ENCODE measurements at places on chromosomes 3 and 15.

- no peak for DNase-seq
Observed at GRCh38 chr3:101722394-101723173, 1.8 kb upstream of the CEP97 start.

DNA sequence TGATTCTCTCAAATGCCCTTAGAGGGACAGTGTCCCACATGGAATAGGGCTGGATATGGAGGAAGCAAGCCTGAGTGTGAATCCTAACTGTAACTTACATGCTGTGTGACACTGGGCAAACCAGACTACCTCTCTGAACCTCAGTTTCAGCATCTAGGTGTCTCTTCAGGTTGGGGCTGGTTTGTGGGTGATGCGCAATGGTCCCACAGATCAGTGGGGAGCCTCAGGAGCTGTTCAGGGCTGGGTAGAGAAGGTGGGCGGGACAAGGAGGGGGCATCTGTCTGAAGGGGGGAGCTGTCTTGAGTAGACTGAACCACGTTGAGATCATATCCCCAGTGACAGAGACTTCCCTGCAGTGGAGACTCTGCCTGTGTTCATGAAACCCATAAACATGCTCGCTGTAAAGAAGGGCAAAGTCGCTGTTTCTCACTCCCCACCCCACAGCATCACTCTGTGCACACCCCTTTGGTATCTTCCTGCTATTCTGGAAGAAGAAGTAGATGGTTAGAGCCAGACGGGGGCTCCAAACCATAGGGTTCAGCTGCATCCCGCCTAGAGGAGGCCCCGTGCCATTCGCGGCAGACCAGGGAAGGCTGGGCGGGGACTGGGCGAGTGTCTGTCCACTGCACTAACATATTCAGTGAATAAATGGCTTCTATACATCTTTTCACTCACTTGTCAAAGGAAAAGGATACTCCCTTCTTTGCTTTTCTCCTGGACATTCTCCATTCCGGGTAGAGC is 28.4 kb downstream of the SRPRB start:
- no peak for DNase-seq

GRCh38 chr15:96115642-96116041 is 214.9 kb upstream of the NR2F2 start:
- DNase-seq: no peak

DNA sequence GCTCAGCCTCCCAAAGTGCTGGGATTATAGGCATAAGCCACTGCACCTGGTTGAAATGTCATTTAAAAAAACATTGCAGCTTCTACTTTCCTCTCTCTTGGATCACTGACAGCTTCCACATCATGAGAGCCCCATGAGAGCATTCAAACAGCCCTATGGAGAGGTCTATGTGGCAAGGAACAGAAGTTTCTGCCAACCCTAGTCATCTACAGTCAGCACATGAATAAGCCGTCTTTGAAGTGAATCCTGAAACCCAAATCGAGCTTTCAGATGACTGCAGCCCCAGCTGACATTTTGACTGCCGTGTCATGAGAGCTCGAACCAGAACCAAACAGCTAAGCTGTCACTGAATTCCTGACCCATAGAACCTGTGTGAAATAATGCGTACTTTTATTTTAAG is 39.8 kb downstream of the CD200R1L start:
- no peak for DNase-seq

- no peak for DNase-seq
Observed at GRCh38 chr15:52493968-52494367, 34.7 kb downstream of the MYO5A start.

GRCh38 chr3:134795746-134796280 is 753 bp downstream of the EPHB1 start:
- DNase-seq: no peak

DNA sequence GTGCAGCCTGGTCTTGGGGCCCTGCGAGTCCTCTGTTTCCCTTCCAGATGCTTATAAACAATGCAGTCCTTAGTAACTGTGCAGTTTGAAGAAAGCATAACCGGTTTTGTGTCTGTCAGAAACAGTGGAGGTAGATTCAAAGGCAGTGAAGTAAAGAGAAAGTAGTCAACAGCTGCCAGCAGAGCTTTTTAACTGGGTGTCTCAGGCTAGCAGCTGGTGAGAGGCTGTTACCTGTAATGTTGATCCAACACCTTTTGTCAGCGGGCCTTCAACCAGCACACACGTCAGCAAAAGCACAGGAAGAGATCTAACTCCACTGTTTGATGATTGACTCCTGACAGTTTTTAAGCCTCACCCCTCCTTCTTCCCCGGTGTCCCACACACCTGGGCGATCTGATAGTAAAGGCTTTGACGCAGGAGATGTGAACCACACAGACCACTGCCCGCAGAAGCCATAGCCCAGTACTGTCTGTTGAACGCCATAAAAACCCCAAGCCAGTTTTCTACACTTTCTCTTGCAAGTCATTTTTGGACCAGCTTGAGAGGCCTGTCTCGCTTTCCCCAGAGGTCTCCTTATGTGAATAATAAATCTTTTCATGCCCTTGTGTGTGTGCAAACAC is 178.0 kb downstream of the FMN1 start:
- no peak for DNase-seq

DNA sequence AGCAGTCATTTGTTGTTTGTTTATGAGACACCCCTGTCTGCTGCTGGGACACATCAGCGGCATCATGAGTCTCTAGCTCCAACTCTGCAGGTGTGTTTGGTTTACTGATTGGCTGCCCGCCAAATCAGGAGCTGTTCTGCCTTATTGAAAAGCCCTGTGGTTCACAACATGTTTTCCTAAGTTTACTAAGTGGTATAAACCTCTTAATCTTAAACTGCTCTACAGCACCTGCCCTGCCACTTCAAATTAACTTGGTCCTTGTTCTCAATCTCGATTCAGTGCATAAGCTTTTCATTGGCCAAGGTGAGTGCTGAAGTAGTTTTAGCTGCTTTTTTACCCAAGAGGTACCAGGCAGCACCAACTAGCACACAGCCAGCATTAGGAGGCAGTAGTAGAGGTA is 77.8 kb upstream of the WDR72 start:
- DNase-seq: no peak

GRCh38 chr15:40061212-40061901 is 22.4 kb upstream of the SRP14 start:
- DNase-seq: no peak

DNA sequence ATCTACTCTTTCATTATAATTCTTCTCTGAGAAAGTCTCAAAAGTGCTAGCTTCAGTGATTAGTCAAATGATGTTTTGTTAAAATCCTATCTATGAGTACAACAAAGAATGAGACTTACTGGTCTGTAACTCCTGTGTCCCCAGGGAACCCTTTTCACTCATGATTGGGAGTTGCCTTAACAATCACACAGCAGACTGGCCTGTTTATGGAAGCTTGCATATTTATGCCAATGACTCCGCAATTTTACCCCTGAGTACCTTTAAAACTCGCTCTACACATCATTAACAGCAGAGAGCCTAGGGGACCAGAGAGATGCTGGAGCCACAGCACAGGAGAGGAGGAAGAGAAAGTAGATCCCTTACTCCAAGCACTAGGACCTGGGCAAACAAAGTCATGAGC is 628.1 kb downstream of the IGSF11 start:
- no peak for DNase-seq

DNA sequence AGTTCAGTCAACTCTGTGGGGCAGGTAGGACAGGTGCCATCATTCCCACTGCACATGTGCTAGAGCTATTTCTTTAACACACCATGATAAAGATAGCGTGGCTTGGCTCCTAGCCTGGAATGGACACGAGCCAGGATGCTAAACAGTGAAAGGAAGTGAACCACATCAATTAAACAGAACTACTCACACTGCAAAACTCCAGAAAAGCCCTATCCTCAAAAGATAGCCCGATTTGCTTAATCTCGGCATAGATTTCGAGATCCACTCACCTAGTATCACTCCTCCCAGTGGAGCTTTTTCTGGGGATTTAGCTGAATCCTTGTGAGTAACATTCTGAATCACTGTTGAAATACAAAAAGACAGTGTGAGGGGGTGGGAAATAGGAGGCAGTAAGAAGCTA is 118.0 kb downstream of the ABI3BP start:
- no peak for DNase-seq

GRCh38 chr15:71588746-71589145 is 221.6 kb upstream of the NR2E3 start:
- DNase-seq: no peak

GRCh38 chr3:72769758-72770540 is 78.3 kb downstream of the SHQ1 start:
- no peak for DNase-seq

DNA sequence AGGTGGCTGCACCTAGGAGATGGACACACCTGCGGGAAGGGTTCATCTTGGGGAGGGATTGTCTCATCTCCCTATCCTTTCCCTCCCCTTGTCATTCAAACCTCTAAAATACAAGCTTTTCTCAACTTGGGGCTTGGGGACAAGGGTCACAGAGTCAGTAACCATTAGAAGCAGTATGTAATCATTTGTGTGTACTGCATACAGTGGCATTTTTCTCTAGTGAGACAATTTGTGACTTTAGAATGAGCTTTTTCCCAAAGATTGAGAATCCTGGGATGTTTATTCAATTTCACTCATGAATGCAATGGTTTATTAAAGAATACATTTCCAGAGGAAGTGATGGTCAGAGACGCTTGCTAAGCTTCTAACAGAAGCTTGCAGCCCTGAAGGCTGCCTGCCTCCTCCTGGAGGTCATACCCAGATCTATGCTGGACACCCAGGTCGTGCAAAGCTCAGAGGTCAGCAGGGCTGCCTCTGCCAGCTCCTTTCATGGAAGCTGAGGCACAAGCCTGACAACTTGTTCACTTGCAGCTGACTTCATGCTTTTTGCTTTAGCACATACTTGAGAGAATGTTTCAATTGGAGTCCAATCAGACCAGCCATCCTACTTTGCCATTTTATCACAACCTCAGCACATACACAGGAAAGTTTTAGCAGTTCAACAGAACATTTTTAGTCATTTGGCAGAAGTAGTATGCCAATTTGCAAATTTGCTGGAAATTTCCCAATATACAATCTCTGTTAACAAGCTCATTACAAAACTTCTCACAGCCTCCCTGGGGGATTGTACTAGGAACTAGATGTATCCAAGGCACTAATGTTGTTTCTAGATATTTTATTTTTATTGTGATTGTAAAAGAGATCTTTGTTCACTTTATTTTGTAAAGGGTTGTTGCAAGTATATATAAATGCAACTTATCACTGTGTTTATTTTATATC is 25.6 kb upstream of the ALDH1L1 start:
- no peak for DNase-seq

DNA sequence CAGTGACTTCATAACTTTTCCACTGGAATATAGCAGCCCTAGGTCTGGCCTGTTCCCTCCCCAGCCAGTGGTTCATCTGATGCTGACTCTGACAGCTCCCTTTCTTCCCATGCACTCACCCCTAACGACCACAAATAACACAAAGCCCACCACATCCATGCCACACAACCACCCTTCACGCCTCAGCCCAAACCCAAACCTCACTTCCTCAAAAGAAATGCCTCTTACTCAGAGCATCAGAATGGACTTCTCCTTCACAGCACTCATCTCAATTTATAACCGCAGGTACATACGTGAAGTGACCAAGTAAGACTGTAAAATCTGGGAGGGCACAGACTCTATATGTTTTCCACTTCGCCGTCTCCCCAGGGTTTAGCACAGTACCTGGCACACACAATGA is 1.1 kb downstream of the RBSN start:
- no peak for DNase-seq

GRCh38 chr15:44763187-44763586 is 26.9 kb downstream of the TRIM69 start:
- DNase-seq: no peak

DNA sequence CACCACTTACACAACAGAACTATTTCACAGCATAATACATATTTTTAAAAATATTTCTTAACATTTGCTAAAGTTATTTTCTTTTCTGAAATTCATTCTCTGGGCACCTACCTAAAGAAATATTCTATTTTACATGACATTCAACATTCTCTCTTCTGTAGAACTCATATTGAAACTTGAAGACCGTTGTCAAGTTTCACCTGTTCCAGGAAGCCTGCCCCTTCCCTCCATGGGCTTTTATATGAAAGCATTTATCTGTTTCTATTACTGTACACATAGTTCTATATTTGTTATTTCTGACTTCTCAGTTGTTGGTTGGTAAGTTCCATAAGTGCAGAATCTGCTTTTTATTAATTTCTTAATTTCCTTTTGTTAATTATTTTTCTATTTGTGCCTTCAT is 204.3 kb upstream of the ALCAM start:
- DNase-seq: no peak

DNA sequence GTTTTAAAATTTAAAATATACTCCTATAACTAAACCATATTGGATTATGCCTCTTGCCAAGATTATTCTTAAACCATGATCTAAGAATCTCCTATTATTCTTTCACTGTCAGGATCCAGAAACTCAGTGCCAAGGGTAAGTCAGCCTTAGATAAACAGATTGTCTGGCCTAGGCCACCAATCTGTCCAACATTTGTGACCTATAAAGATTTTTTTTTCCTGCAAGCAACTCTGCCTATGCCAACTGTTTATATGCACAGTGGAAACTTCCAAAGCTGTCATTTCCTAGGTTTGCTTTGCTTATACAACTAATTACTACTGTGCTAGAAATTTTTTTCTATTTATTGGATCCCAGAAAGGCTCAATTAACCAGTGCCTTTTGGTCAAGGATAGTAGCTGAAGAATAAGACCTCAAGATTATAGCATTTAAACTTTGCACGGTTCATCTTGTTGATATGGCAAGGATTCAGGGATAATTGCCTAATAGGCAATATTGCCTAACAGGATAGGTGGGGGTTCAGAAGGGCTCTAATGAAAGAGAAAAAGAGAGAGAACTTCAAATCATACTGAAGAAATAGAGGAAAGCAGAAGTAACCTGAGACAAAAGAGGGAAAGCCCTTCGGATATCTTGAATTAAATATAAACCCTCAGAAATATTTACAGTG is 22.8 kb downstream of the GAP43 start:
- DNase-seq: no peak

- DNase-seq: no peak
Observed at GRCh38 chr15:75620058-75620820, 5.3 kb downstream of the SNUPN start.

GRCh38 chr3:85151555-85151954 is 192.8 kb downstream of the CADM2 start:
- no peak for DNase-seq

DNA sequence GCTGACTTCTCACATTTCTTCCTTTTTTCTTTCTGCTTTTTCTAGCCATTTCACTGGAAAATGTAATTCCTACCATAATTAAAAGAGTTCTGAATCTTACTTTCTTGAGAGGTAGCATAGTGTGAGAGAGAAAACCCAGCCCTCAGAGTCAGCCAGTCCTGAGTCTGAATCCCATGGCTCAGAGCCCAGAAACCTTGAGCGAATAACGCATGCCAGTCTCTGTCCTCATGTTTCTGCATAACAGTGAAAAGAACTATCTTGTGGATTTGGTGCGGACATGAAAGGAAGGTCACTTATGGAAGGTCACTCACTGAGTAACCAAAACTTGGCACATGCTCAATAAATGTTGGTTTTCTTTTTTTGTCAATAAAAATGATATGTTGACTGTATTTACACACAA is 29.3 kb upstream of the SLCO3A1 start:
- no peak for DNase-seq

GRCh38 chr15:51669381-51669780 is 11.9 kb upstream of the SCG3 start:
- DNase-seq: no peak

GRCh38 chr15:59976480-59977271 is 27.4 kb upstream of the FOXB1 start:
- no peak for DNase-seq

- DNase-seq: no peak
Observed at GRCh38 chr3:125375950-125376679, 990 bp upstream of the ZNF148 start.

All from stimulated activated CD4-positive, alpha-beta T cell treated with anti-CD3 and anti-CD28 coated beads, Interleukin-15, amount 100 ng/mL, for 1 hour (primary cell).